ENCODE measurements at places on chromosomes 1 and 21.

- DNase-seq = no peak
These were observed 7.1 kb downstream of the RNPEP start for GRCh38 chr1:201989354-201990128.

- DNase-seq = peak; percentile 67
These were observed 691 bp upstream of the MPZL1 start for GRCh38 chr1:167720965-167721616.

GRCh38 chr1:204130178-204130577 lies 21.7 kb downstream of the ETNK2 start:
- DNase-seq = no peak

GRCh38 chr21:44927587-44928461 lies 7.1 kb upstream of the ITGB2 start:
- DNase-seq = peak; percentile 49

DNA sequence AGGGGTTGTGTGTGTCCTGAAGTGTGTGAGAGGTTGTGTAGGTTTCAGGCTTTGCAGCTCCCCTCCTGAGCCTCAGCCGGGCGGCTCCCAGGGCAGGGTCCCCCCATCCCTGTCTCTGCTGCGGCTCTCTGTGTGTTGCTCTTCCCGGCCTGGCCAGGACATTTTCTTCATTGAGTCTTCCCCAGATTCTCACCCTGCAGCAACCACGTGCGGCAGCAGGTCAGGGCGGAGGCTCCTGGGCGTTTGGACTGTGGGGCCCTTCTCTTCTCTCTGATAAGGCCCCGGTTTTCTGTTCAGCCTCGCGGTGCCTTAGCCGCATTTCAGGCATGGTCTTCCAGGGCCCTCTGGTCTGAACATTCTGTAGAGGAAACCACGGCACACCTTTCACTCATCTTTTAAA lies 1.8 kb upstream of the TCP10L start:
- no peak for DNase-seq

DNA sequence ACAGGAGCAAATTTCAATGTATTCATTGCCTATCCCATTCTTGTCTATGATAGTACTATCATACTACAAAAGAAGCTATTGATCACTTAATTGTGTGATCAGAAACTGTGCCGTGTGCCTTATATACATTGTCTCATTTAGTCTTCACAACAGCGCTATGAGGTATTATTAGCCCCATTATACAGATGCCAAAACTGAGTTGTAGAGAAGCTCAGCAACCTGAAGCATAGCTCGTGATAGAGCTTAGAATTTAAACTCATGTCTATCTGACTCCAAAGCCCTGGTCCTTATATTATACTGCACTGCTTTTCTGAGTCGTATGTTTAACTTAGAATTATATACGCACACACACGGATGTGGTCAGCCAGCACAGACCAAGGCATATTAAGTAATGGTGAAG lies 315.1 kb downstream of the NFIA start:
- DNase-seq = no peak

GRCh38 chr1:109892561-109893368 lies 17.9 kb upstream of the CSF1 start:
- peak; percentile 44 for DNase-seq

GRCh38 chr1:45007311-45007710 lies 3.8 kb downstream of the HECTD3 start:
- no peak for DNase-seq

DNA sequence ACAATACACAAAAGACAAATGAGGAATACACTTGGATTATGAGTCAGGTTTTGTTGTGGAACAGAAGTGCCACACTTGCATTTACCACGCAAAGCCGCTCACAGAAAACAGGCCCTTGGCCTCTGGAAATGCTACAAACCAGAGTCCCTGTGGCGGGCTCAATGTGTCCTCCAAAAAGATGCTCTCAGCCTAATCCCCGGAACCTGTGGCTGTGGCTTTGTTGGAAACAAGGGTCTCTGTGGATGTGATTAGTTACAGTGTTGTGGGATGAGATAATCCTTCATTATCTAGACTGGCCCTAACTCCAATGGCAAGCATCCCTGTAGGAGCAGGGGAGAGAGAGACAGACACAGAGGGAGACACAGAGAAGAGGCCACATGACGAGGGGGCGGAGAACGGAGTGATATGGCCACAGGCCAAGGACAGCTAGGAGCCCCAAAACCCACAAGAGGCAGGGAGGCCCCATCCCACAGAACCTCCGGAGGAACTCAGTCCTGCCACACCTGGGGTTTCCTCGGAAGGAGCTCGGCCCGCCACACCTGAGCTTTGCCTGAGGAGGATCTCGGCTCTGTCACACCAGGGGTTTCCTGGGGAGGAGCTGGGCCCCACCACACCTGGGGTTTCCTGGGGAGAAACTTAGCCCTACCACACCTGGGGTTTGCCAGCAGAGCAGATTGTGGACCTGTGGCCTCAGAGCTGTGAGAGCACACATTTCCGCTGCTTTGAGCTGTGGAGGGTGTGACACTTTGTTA lies 55.4 kb downstream of the NPHP4 start:
- DNase-seq = no peak

- no peak for DNase-seq
These were observed 70.7 kb upstream of the SYT6 start for GRCh38 chr1:114224196-114224907.

GRCh38 chr1:77888781-77889642 lies 588 bp downstream of the NEXN start:
- DNase-seq = no peak

- no peak for DNase-seq
These were observed 51.5 kb downstream of the SYT2 start for GRCh38 chr1:202658769-202659168.

GRCh38 chr1:27668121-27668807 lies 3.7 kb downstream of the IFI6 start:
- DNase-seq = no peak

- peak; percentile 11 for DNase-seq
These were observed 21.2 kb downstream of the IQGAP3 start for GRCh38 chr1:156551066-156551643.

DNA sequence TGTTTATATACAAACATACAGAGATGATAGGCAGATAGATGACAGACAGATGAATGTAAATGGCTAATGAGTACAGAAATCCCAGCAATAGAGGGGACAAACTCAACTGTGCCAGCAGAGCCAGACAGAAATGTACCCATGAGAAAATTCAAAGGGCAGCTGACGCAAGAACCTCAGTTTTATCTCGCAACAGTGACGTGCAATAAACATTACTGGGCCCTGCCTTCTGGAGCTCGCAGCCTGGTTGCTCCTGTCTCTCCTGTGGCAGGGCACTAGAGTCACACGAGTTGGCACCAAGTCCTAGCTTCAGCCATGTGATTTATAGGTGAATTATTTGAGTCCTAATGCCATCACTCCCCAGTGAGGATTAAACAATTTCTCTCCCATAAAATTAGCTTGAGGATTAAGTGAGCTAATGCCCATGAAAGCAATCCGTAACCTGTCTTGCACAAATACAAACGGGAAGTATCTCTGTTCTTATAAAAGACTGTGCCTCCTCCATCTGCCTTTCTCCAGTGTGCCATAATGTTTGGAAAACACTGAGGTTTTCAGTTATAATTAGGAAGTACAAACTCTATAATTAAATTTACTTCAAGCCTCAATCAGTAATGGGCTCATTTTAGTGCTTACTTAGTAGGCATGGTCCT lies 50.7 kb downstream of the VAV3 start:
- peak; percentile 75 for DNase-seq

DNA sequence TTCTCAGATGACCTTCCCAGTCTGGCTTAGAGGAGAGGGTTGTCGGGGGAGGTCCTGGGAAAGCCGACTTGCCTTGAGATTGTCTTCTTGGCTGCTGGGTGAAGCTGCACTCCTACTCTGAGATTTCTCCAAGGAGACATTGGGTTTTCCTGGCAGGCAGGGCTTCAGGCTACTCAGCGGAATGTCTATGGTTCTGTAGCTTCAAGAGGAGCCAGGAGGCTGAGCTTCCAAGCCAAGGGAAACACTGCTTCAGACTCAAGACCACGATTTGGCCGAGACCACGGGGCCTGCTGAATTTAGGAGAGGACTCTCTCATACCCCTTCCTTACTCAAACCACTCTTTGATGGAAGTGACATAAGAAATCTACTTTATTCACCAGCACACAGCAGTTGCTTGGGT lies 67.8 kb downstream of the NTMT2 start:
- no peak for DNase-seq

GRCh38 chr1:152884966-152885624 lies 7.0 kb downstream of the SMCP start:
- DNase-seq = no peak

GRCh38 chr1:23807453-23807852 lies 6.9 kb upstream of the GALE start:
- DNase-seq = peak; percentile 79

DNA sequence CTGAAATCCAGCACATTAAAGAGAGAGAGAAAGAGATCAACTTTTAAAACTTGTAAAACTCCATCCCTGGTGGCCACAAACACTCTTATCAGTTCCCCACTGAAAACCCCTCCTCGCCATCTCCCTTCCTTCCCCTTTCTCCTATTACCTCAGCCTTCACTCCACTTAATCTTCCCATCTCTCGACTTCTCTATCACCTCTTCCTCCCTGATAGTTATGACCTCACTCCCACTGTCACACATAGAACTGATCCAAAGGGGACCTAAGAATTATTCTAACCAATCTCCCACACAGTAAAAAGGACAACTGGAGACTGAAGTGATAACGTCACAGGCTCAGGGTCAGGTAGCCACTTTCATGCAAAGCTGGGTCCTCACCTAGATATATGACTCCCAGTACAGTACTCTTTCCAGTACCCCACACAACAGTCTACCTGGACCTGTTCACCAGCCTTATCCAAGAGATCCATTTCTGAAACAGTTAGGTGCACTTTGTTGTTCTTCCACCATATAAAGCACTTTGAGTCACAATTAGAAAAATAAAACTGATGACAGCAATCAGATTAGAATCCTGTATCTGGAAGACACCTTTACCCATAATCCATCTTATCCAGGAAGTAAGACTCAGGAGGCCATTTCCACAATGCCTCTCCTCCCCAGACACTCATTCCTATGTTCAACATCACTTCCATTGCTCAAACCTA lies 324.8 kb downstream of the SMYD3 start:
- DNase-seq = peak; percentile 6

GRCh38 chr1:18883636-18884418 lies 18.5 kb downstream of the ALDH4A1 start:
- peak; percentile 37 for DNase-seq

DNA sequence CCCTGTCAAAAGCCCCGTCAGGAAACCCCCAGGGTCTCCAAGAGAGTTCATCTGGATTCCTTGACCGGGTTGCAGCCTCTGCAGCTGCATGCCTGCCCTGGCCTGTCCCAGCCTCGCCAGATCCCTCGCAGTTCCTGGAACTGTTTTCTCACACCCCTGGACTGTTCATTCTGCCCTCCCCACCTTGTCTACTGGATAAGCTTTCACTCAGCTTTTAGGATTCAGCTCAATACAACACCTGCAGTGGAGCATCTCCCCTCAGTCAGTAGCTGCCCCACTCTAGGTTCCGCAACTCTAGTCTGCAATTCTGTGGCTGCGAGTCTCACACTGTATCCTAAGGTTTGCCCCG lies 67.2 kb downstream of the FAM163A start:
- no peak for DNase-seq

GRCh38 chr1:185309566-185309965 lies 7.5 kb downstream of the IVNS1ABP start:
- DNase-seq = no peak

DNA sequence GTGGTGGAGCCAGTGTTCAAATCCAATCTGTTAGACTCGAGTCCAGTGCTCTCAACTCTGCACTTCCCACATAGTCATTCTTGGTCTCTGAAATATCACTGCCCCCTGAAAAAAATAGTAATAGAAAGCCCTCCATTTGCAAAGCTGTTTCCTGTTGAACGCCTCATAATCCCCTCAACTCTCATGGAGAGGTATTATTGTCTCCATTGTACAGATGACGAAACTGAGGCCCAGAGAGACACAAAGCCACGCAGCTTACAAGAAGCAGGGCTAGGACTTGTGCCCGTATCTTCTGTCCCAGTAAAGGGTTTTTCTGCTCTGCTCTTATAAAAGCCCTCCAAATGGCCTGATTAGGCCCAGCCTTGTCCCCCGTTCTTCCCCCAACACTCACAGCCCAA lies 6.2 kb upstream of the ARHGEF19 start:
- DNase-seq = no peak

- no peak for DNase-seq
These were observed 125.7 kb downstream of the LYPLAL1 start for GRCh38 chr1:219299420-219299819.

DNA sequence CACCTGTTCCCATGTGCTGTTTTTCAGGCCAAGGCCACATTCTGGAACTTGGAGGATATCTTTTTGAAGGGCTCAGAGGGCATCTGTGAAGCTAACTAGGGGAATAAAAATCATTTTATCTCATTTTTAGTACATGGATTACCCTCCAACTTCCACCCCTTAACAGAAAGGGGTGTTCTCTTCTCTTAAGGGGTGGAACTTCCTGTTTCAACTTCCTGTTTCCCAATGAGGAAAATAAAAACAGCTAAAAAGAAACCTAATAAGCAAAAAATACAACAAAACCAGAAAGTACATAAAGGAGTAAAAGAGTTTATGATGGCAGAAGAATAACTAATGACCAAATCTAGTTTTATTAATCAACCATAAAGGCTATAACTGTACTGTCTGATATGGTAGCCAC lies 24.8 kb upstream of the SLC22A15 start:
- DNase-seq = peak; percentile 38

- DNase-seq = no peak
These were observed 94.1 kb upstream of the PDE4B start for GRCh38 chr1:65698590-65698989.

GRCh38 chr1:168079761-168080160 lies 57.0 kb downstream of the GPR161 start:
- DNase-seq = no peak

DNA sequence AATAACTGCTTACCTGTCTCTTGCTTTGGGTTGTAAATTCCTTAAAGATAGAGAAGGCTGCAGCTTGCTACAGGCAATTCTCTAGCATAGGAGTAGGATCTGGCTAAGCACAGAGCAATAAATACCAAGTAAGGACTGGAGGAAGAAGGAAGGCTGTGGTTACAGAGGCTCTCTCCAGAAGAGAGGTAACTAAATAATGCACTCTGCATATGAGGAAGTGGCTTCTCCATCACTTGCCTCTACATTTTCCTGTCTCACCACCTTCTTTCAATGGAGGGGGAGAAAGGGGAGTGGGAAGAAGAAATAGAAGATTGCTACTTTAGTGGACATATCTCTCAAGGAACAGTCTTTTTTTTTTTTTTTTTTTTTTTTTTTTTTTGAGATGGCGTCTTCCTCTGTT lies 60.9 kb upstream of the LAX1 start:
- no peak for DNase-seq

DNA sequence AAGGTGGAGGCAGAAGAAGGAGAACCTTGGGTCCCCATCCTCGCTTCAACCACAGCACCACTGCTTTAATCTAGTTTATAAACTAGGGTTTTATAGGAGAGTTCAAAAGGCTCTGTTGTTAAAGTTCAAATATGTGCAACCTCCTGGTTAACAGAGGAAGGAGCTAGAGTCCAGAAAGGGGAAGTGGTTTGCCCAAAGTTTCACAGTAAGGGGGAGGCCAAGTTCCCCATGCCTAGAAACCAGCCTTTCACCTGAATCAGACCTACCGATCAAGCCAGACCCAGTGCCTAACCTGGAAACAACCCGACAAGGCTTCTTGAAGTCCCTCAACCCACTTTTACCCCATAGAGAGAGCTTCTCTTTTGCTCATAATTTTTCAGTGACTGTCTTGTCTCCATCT lies 106.5 kb downstream of the PLPP3 start:
- peak; percentile 86 for DNase-seq

Measured in CD14-positive monocyte (primary cell).